ENCODE measurements at places on chromosomes 7 and 10.
A peak's percentile ranks its signal among the peaks of the same experiment; 100 is the strongest.

DNA sequence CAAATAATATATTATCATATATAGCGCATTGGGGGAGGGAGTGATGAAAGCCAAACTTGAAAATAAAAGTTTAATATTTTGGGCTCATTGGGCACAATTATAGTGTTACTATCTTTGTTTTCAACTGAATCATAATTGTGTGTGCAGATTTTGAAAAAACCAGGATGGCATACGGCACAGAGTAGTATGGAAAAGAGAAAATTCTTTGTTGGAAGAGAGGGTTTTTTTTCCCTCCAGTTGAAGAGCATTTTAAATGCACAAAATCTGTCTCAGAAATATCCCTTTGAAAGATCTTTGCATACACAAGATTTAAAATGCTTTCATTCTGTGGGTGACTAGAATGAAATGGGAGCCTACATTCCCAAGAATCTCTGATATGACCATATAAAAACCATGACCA, 269.6 kb downstream of the EXOC4 start:
- no peak for DNase-seq

- no peak for DNase-seq
Measured at GRCh38 chr10:23886355-23886754, 322.6 kb upstream of the KIAA1217 start.

- DNase-seq, result no peak
Measured at GRCh38 chr7:143223784-143224183, 1.9 kb downstream of the TAS2R40 start.

DNA sequence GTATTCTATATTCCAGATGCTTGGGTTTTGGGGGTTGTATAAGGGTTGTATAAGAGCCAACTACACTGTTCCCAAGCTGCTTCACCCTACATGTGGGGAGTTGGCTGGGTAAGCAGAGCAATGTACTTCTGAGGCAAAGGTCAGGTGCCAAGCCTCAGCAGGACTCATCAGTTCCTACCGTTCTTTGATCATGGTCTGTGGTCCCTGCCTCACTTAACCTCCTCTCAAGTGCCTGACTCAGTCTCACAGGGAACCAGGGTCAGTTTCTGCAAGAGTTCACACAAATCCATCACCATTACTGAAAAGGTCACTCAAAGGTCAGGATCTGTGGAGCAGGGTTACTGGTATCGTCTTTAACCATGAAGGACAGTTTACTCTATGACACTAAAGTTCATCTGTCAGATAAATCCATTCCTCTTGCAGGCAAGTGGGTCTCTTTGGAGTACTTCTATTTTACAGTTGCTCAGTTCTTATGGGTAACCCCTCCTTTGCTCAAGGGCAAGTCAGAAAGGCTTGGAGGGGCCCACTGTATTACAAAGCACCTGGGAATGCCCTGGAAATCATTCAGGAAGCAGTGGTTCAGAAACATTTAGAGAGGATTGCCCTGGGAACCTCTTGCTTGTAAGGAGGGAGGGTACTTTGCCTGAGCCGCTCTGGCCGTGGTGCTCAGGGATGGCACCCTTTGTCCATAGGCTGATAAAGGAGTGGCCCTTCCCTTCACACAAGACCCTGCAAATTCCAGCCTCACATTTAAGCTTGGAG, 184.3 kb upstream of the CDCA7L start:
- no peak for DNase-seq

DNA sequence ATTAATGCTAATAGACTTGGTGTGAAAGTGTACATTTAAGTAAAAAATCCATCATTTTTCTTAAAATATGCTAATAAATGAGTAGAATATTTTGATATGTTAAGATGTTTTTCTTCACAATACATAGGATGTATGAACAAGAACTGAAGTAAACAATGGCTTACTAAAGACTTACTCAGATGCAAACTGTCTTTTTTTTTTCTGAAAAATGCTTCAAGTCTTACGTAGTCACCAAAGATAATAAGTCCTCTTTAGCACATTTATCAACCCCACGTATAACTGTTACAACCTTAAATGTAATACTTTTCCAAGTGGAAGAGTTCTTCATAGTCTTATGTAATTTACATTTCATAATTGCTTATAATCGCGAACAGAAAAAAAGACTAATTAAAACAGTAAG, 54.8 kb downstream of the MDFIC start:
- no peak for DNase-seq

DNA sequence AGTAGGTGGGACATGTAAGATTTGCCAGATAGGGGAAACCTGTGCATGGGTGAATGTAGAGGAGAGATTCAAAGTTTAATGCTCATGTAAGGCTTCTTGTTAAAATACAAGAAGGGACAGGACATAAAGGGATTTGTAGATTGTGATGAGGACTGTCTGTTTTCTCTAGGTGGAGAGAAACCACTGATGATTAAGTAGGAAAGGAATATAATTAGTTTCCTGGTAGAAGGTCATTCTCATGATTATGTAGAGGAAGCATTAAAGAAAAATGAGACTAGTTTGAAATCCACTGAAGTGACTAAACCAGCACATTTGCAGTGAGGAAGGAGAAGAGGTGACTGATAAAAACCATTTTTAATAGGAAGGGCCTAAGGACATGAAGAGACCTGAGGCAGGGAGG, 19.6 kb upstream of the MACC1 start:
- DNase-seq, result no peak

- no peak for DNase-seq
Measured at GRCh38 chr7:17289074-17289645, 9.3 kb upstream of the AHR start.

DNA sequence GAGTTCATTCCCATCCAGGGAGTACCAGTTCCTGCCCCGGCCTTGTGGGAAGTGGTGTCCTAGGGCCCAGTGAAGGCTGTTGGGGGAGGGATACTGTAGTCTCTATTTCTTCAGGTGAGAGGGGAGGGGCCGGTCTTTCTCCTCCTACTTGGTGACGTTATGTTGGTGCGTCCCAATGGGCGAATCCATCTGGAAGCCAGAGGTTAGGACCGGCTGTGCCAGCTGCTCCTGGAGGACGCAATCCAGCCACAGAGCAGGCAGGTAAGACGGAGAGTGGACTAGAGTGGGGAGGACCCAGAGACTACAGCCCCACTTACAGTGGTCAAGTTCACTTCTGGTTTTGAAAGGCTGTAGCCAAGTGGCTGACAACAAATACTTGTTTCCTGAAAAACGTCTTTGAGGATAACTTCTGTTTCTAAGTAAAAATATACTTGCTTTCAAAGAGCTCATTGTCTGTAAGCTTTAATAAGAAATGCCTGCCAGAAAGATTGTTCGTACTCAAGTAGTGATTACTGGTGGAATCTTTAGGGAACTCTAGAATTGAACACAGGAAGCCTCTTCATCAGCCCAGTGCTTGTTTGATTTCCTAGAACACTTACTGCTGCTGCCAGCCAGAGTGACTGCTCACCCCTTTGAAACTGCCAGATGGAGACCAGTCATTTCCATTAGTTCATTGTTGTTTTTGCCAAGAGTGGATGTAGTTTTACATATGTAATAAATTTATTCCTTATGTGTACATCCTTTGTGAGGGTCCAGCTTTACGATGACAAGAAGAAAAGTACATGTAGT, 25.4 kb downstream of the RBM33 start:
- no peak for DNase-seq

- DNase-seq, result no peak
Measured at GRCh38 chr7:143884969-143885559, 16.9 kb downstream of the TCAF1 start.

DNA sequence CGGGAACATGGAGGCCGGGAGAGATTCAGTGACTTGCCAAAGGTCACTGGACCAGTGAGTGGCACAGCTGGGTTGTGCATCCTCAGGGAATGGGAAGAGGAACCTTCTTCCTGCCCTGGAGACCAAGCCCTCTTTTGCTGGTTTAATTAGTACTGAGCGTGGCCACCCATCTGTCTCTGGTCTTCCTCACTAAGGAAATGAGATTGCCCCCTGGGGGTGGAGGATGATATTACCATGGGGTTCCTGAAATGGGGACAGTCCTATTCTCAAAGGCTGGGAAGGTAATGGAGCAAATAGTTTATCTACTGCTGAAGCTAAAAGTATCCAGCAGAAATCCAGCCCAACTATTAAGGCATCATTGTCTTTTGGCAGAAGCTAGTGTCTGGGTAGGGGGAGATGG, 98.6 kb upstream of the FGFR2 start:
- no peak for DNase-seq

DNA sequence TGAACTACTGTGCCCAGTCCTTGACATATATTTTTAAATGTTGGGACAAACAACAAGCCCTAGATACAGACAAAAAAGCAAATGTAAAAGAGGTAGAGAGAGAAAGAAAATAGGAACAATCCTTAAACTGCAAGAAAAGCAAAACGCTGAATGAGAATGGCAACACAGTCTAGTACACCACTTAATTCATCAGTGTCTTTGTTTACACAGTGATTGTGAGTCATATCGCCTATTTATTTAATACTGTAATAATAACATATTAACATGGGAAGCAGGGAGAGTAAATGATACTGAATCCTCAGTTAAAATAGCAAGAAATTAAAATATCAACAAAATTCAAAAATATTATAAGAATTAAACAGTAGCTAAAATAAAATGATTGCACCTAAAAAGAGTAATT, 9.8 kb upstream of the LRRTM3 start:
- DNase-seq, result no peak

GRCh38 chr7:152145853-152146466, 120.5 kb downstream of the GALNT11 start:
- peak; percentile 55 for DNase-seq

DNA sequence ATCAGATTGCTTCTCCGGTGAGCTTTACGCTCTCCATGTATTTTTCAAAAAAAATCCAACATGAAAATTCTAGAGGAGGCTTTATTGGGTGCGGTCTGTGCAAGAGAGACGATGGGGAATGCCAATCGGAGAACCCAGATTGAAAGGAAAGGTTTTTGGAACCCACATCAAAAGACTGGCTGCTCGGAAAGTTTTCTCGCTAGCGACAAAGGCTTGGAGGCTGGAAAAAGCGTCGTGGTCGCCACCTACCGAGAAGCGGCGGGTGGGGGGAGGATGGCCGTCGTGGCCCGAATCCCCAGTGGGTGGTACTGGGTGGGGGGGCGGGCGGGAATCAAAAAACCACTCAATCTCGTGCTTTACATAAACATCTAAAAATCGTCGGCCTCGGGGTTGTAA, 1.1 kb upstream of the GTF2I start:
- DNase-seq, result peak; percentile 73

GRCh38 chr10:103665162-103665889, 171.8 kb downstream of the NEURL1 start:
- no peak for DNase-seq

GRCh38 chr10:78764436-78764835, 304.3 kb upstream of the ZMIZ1 start:
- DNase-seq, result no peak

DNA sequence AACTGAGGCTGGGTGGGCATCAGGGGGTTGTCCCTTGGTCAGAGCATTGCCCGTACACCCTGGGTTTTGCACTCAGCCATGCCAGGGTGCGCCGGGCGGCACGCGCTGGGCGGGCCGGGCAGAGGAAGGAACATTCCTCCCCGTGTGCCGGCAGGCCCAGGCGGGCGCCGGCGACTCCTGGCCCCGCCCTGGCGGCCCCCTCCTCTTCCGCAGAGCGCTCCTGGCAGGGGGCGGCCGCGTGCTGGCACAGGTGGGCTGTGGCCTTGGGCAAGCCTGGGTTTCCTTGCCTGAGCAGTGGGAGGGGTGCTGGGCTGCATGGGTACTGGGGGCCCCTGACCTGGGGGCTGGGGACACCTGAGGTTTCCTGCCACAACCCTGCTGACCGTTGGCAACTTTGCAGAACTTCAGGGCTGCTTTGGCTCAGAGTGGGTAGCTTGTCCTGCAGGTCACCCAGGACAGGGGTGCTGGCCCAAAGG, 3.9 kb downstream of the LFNG start:
- no peak for DNase-seq

GRCh38 chr7:83534488-83534887, 114.5 kb downstream of the SEMA3E start:
- DNase-seq, result no peak

DNA sequence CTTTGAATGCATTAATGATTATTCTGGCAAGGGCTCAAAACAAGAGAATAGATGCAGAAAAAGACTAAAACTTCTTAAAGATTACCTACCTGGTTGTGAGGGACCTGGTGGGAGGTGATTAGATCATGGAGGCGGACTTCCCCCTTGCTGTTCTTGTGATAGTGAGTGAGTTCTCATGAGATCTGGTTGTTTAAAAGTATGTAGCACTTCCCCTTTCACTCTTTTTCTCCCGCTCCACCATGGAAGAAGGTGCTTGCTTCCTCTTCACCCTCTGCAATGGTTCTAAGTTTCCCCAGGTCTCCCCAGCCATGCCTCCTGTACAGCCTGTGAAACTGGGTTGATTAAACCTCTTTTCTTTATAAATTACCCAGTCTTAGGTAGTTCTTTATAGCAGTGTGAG, 226.6 kb downstream of the ARHGAP12 start:
- no peak for DNase-seq

DNA sequence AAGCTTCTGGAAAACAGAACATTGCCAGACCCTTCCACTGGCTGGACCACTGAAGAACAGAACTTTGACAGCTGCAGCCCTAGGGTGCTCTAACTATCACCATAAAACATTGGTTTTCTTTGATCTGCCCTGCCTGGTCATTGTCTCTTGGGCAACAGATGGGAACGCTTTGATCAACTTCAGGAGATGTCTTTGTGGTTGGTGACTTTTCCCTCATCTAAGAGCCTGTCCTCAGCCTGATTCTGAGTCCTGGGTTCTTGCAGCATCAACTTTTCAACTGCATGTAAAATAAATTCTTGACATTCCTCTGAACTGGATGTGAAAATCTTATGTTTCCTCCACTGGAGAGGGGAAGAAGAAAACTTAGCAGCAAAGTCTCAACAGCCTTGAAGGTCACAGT, 53.1 kb upstream of the ZNRF2 start:
- no peak for DNase-seq

GRCh38 chr7:90817151-90817550, 221.0 kb downstream of the CDK14 start:
- DNase-seq, result no peak

DNA sequence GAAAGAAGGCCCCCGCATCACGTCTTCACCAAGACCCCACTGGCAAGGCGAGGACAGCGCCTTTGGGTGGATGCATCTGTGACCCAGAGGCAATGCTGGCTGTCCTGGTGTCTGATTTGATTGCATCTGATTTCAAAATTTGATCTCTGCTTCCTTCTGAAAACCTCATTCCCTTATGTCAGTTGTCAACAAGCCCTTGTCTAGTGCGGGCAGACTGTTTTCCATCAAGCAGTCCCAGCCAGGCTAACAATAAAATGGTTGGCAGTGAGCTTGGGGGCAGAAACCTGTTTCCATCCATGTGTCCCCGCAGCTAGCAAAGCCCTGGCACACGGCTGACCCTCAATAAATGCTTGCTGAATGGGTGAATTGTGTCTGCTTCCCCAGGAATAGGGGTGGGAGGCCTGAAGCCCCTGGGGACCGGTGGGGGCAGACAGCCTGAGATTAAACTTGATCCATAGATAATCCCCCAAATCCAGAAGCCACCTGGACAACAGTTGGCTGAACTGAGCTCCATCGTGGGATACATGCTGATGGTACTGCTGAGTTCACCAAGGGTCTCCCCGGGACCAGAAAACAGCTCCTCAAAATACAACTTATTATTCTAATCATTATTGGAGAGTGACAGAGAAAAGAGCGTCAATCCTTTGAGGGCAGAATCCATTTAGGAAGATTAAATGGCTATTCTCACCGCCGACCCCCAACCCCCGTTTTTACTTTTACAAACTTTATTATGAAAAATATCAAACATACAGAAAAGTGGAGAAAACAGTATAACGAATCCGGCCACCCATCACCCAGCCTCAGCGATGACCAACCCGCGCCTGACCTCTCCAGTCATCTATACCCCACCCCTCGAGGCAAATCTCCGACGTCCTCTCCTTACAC, 912 bp upstream of the DUSP5 start:
- no peak for DNase-seq

GRCh38 chr10:28046579-28046978, 47.7 kb upstream of the ODAD2 start:
- no peak for DNase-seq

- peak; percentile 75 for DNase-seq
Measured at GRCh38 chr7:64876792-64877713, 26.0 kb upstream of the ZNF273 start.
